ENCODE measurements at places on chromosomes 5 and 9.

DNA sequence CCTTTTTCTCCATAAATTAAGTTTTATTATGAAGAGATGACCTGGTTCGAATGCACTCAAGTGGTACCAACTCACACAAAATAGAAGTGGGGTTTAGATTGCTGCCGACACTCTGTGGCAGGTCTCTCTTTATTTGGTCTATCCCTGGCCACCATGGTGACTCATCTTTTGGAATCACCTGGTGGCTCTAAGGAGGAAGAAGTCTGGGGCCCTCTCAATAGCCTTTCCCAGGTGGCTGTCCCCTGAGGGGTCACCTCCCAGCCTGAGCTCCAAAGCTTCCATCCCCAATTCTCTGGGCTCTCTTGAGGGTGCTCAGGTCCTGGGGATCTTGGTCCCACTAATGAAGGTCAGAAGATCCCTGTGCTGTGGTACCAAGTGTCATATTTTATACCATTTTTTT, 136.8 kb downstream of the MVB12B start:
- no peak for DNase-seq

GRCh38 chr9:655875-656274, 185.6 kb upstream of the DMRT1 start:
- no peak for DNase-seq

DNA sequence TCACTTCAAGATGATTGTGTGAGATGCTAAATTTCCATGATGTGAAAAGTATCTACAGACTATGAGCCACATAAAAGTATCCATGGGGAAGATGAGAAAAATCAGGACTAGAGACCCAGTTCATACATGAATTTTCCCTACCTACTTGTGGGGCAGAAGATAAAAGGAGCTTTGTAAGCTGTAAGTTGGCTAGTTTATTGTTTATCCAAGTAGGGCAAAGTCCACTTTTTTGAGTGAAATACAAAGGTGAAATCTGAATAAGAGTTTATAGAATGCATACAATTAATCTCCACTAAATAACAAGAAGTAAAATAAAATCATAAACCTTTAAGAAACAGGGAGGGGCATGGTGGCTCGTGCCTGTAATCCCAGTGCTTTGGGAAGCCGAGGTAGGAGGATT, 160.4 kb downstream of the ELAVL2 start:
- DNase-seq, result no peak

DNA sequence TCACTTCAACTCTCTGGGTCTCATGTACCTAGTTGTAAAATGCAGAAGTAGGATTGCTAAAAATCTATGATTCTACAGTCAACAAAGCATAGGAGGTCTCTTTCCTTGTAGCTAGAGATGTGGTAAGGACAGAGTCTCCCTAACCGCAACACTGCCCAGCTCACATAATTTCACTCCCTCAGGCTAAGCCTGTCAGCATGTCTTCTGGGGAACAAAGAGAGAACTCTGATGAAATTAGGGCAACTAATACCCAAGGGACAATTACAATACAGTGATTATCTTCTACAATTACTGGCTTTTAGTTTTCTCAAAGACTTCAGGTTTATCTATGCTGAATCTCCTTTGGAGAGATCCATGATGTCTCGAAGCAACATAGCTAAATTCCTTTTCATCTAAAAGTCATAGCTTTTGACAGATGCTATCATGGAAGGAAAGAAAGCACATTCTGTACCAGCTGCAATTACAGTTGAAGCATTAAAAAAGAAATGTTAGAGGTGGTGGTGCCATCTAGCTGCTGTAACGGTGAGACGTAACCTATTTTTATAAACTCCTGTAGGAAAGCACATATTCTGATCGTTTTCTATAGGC, 141.1 kb upstream of the TARS1 start:
- no peak for DNase-seq

DNA sequence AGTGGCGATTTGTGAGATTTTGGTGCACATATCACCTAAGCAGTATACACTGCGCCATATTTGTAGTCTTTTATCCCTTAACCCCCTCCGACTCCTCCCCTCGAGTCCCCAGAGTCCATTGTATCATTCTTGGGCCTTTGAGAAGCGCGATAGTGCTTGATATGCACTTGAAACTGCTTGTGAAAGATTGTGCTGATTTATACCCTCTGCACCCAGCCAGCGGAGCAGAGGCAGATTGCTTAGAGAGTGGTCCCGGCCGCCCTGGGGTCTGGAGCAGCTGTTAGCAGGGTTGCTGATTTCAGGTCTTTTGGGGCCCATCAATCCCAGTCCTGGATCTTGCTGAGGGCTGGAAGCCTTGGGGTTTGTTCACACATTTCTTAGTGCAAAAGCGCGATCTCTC, 13.0 kb upstream of the FAM240B start:
- no peak for DNase-seq

All from spleen (tissue), 13 donors.